Renal cortical epithelial cell (primary cell): ENCODE measurements at places on chromosomes 7 and 10.

GRCh38 chr7:109179601-109180000 is 609.9 kb downstream of the DNAJB9 start:
- no peak for DNase-seq

- no peak for DNase-seq
These were observed 26.7 kb upstream of the NDST2 start for GRCh38 chr10:73838008-73838567.

DNA sequence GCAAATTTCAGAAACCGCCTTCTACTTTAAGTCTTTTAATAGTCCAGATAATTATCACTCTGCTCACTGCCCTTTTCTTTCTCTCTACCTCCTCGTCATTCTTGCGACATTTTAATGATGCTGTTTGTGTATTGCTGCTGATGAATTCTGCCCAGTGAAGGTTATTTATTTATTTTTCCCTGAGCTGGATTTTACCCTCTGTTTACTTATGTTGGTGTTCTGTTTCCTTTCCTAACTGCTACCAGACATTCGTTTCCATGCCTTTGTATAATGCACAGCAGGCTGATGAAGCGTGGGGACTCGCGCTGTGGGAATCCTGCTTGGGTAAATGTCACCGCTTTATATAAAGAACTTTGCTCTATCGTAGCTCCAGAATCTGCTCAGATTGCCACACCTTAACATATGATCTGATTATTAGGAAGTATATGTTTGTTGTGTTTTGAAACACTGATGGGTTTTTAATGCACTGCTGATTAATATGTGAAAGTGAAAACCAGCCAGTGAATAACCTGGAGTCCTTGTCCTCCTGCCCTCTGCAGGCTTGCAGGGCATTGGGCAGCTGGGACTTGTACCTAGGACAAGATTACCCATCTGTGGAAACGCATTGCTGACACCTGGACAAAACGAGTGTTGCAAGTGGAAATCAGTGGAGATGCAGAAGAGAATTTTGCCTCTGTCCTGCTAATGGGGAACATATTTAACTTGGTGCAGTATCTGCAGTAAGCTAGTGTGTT is 291.5 kb downstream of the SDK1 start:
- peak; percentile 50 for DNase-seq

GRCh38 chr7:131145026-131145425 is 182.7 kb upstream of the MKLN1 start:
- DNase-seq = no peak

DNA sequence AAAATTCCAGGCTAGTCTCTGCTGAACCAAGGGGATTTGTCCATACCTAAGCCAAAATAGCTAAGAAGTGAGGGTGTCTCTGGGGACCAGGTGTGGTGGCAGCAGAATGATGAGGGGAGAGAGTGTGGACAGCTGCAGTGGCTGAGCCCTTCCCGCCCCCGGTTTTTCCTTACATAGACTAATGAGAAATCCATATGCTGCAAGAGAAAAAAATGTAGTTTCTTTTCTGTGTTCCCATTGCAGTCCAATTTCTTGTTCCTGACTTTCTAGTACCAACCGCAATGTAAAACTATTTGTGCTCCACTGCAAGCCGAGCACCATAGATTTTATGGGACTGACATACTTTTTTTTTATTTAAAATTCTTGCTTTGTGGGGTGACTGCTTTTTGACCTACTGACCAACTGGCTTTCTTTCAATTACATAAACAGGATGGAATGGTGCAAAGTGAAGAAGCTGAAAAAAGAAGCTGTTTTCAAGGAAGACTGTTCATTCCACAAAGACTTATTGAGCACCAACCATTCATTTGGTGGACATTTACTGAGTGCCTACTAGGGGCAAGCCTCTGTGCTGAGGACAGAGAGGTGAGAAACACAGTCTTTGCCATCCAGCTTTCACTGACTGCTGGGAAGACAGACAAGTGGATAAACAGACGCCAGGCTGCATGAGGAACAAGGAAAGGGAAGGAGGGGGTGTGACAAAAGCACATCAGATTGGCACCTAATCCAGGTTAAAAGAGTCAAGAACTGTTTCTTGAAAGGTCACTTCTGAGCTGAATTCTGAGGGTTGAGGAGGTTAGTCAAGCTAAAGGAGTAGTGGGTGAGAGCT is 9.8 kb downstream of the CEP41 start:
- DNase-seq = peak; percentile 43

GRCh38 chr7:26307791-26308190 is 16.1 kb downstream of the SNX10 start:
- no peak for DNase-seq

DNA sequence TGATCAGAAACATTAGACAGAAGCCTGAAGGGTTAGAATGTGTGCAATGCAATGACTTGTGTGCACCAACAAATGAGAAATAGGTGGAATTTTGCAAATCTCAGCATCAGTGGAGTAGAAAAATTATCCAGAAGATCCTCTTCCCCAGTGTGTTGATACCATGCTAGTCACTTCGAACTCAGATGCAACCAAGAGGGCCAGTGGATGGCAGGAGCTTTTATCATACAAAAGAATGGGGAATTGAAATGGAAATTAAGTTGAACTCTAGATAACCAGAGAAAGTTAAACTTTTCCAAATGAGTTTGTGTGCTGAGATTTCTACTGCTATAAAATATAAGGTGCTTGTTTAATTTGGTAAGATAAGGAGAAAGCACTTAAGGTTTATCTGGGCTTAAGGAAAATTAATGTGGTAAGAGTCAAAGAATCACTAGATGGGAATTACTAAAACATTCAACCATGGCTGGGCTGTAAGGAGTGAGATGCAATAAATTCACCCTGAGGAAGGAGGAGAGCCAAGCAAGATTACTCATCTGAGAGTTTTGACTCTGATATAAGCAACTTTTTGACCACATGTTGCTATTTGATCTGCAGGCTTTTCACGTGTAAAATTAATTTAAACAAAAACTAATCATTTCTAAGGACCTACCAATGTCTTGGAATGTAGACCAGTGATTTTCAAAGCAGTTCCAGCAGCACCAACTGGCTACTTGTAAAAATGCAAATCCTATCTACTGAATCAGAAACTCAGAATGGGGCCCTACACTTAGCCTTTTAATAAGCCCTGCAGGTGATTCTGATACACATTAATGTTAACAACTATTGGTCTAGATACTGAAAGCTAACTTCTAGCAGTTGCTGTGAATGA is 113.2 kb downstream of the CDC14C start:
- DNase-seq = no peak

- DNase-seq = no peak
These were observed 18.6 kb downstream of the RPP30 start for GRCh38 chr10:90890347-90890746.

- DNase-seq = no peak
These were observed 144.5 kb downstream of the NEURL1 start for GRCh38 chr10:103637927-103638557.

- DNase-seq = no peak
These were observed 28.5 kb upstream of the LOXL4 start for GRCh38 chr10:98296524-98296923.

- DNase-seq = no peak
These were observed 45.6 kb downstream of the GPR141 start for GRCh38 chr7:37729181-37729580.

DNA sequence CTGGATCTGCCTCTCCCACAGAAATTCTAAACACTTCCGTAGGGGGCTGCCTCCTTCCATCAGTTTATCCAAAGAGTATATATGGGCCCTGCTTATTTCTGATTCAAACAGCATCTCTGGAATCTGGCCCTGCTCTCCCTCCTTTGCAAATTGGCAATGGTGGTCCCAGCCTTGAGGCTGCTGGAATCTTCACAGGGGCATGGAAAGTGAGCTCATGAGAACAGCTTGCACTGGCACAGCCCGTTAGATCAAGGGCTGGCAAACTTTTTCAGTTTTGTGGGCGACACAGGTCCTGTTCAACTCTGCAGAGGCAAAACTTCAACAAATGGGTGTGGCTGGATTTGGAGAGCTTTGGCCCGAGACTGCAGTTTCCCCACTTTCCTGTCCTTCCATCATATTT is 526.9 kb downstream of the KCNMA1 start:
- DNase-seq = no peak

- DNase-seq = no peak
These were observed 10.3 kb downstream of the MAFK start for GRCh38 chr7:1540776-1541271.

- no peak for DNase-seq
These were observed 28.4 kb downstream of the GLI3 start for GRCh38 chr7:42208572-42208971.

DNA sequence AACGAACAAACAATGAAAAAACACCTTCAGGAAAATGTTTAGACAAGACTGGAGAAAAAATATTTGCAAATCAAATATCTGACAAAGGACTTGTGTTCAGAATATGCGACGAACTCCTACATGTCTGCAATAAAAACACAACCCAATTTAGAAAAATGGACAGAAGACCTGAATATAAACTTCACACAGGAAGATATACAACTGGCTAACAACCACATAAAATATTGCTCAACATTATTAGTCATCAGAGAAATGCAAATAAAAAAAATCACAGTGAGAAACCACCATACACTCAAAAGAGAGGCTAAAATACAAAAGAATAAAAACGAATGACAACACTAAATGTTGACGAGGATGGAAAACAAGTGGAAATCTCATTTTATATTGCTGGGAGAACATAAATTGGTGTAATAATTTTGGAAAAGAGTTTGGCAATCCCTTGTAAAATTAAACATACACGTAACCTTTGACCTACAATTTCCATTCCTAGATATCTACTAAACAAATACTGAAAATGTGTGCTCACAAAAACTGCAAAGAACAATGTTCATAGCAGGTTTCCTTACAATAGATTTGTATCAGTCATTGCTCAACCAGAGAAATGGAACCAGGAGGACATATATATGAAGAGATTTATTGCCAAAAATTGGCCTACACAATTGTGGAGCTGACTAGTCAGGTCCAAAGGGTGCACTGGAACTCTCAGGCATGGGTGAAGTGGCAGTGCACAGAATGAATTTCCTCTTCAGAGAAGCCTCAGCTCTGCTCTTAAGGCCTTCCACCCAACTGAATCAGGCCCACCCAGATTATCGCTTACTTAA is 82.9 kb upstream of the OGDHL start:
- peak; percentile 69 for DNase-seq

- peak; percentile 18 for DNase-seq
These were observed 61.3 kb downstream of the SKIDA1 start for GRCh38 chr10:21464134-21464533.

GRCh38 chr7:134957005-134957404 is 29.3 kb upstream of the AGBL3 start:
- DNase-seq = no peak

- no peak for DNase-seq
These were observed 14.1 kb upstream of the ATP6V1F start for GRCh38 chr7:128848289-128849155.

GRCh38 chr7:142100634-142101033 is 10.9 kb upstream of the MGAM2 start:
- DNase-seq = no peak

GRCh38 chr10:49277973-49278372 is 21.0 kb upstream of the C10orf71 start:
- no peak for DNase-seq

DNA sequence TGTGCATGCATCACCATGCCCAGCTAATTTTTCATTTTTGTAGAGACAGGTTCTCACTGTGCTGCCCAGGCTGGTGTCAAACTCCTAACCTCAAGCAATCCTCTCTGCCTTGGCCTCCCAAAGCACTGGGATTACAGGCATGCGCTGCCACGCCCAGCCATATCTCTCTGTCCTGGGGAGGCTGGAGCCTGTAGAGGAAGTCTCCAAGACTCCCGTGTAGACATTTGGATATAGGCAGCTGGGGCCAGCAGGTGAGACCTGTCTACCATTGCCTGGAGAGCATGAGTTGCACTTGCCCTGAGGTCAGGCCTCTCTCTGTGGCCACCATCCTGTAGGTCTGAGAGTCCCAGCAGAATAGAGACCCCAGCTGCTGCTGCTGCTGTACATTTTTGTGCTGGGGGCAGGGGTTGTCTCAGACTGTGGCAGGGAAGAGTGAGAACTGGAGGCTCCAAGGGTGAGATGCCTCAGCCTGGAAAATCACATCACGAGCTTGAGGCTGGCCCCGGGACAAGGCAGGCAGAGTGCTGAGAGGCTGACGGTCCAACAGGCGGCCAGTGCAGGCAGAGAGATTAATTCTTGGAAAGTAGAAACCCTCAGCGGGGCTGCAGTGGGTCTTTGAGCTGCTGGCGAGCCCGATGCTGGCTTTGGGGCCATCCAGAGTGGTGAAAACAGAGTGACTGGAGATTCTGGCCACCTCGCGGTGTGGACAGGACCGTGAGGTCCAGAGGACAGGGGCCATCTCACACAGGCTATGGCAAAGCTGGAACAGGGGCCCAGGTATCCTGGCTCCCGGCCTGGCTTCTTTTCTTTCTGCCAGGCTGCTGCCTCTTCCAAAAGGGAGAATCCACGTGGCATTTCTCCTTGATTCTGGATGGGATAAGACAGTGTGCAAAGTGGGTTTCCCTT is 60.9 kb downstream of the TMEM270 start:
- no peak for DNase-seq

DNA sequence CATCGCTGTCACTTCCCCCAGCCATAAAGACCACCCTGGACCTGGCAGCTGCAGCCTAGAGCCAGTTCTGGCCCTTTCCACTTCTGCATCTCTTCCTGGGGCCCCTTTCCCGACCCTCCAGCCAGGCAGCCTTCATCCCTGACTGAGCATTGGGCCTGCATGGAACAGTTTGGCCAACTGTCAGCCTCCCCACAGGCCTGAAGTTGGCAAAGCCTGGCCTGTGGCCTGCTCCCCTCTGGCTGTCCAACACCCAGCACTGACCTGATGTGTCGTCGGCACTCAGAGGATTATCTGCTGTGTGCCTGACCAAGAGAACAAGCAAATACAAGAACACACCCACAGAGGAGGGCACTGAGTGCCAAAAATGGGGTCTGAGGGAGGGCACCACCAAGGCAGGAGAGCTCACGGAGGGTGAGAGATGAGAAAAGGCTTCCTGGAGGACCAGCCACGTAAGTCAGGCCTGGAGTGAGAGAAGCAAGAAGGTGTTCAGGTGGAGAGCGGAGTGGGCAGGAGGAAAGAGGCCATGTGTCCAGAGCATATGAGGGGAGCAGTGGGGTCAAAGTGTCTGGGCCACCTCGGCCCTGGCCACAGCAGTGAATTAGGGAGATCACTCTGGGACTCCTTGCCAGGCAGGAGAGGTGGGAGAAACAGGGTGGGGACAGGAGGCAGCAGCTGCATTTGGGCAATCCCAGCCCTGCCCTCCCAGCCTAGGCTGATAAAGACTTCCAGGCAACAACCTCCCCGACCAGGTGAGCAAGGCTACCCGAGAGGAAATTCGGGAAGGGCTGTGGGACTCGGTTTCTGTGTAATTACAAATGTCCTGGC is 4.5 kb downstream of the GPRIN2 start:
- no peak for DNase-seq

- no peak for DNase-seq
These were observed at the start of gene SCIN for GRCh38 chr7:12570534-12571461. TSS of gene SCIN (plus strand) at chr7:12570720. CDS start at chr7:12570787, 67 bp downstream.

- DNase-seq = no peak
These were observed 25.4 kb downstream of the KNDC1 start for GRCh38 chr10:133185421-133185820.

- DNase-seq = no peak
These were observed 2.5 kb downstream of the TCF7L2 start for GRCh38 chr10:112952282-112953173.
